Activated CD4-positive, alpha-beta T cell treated with anti-CD3 and anti-CD28 coated beads, Interleukin-2, amount 10 ng/mL, durations not matched to agents 24 days and 14 days (primary cell): ENCODE measurements at places on chromosomes 11 and 22.

GRCh38 chr11:117950993-117951961, 22.1 kb upstream of the TMPRSS13 start:
- H3K36me3 ChIP-seq = peaks cover 3% of the 10 kb centered on the region
- H3K4me3 ChIP-seq = peak overlapping the region; percentile 74
- H3K4me1 ChIP-seq = peaks cover 77% of the 10 kb centered on the region
- H3K27ac ChIP-seq = peak overlapping the region; percentile 73

GRCh38 chr11:125108469-125108868, 3.0 kb downstream of the TMEM218 start:
- no peak overlapping the region for H3K27ac ChIP-seq
- H3K4me1 ChIP-seq = peaks cover 34% of the 10 kb centered on the region
- H3K27me3 ChIP-seq = no peaks in the 10 kb centered on the region
- no peak for DNase-seq

DNA sequence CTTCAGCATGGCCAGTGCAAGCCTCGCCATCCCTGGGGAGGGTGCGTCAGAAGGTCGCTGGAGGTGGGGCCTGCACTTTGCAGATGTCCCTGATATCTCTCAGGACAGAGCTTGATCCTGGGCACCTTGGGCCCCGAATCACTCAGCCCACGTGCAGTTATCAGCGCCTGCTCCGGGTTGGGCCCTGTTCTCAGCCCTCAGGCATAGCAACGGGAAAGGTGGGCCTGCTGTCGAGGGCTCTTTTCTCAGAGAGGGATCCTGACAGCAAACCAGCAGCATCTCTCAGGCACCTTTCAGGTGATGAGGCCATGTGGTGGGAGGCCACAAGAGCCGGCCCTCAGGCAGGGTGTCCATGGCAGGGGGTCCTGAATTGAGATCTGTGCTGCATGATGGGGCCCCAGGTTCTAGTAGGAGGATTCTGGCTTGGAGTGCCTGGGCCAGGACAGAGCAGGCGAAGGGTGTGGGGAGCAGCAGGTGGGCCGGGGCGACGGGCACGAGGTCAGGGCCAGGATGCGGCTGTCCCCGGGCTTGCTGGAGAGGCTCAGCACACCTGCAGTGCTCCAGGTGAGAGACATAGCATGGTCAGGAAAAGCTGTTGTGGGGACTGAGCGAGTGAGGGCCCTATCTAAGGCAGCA, 280.5 kb downstream of the TBC1D22A start:
- no peak overlapping the region for H3K27ac ChIP-seq
- H3K36me3 ChIP-seq = peaks cover 3% of the 10 kb centered on the region
- H3K4me1 ChIP-seq = peaks cover 12% of the 10 kb centered on the region
- no peak overlapping the region for H3K4me3 ChIP-seq
- no peaks in the 10 kb centered on the region for H3K27me3 ChIP-seq

- H3K27me3 ChIP-seq = peaks cover 14% of the 10 kb centered on the region
- H3K27ac ChIP-seq = no peak overlapping the region
- no peak overlapping the region for H3K4me3 ChIP-seq
These were observed 67.1 kb upstream of the TSPAN18 start for GRCh38 chr11:44659641-44660040.

DNA sequence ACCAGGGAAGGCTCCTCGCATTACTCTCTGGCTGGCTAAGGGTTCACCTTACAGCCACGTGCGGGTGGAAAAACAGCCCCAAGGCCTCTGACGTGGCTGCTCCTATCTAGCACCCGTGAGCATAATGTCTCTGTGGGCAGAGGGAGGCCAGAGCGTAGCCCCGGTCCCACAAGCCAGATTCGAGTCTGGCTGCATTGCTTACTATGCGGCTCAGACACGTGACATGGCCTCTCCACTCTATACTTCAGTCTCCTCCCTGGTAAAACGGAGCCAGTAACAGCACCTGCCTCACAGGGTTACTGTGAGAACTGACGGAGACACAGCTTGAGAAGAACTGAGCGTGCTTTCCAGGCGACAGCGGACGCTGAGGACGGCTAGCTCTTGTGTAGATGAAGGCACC, 105.8 kb upstream of the BID start:
- no peaks in the 10 kb centered on the region for H3K27me3 ChIP-seq

GRCh38 chr11:129374081-129374992, 1.3 kb upstream of the BARX2 start:
- H3K27me3 ChIP-seq = peaks cover 81% of the 10 kb centered on the region
- H3K4me3 ChIP-seq = peak overlapping the region; percentile 81
- H3K4me1 ChIP-seq = peaks cover 26% of the 10 kb centered on the region
- peak; percentile 60 for DNase-seq
- no peaks in the 10 kb centered on the region for H3K36me3 ChIP-seq
- peak overlapping the region; percentile 17 for H3K27ac ChIP-seq
